ENCODE measurements at places on chromosomes 6 and 20.

DNA sequence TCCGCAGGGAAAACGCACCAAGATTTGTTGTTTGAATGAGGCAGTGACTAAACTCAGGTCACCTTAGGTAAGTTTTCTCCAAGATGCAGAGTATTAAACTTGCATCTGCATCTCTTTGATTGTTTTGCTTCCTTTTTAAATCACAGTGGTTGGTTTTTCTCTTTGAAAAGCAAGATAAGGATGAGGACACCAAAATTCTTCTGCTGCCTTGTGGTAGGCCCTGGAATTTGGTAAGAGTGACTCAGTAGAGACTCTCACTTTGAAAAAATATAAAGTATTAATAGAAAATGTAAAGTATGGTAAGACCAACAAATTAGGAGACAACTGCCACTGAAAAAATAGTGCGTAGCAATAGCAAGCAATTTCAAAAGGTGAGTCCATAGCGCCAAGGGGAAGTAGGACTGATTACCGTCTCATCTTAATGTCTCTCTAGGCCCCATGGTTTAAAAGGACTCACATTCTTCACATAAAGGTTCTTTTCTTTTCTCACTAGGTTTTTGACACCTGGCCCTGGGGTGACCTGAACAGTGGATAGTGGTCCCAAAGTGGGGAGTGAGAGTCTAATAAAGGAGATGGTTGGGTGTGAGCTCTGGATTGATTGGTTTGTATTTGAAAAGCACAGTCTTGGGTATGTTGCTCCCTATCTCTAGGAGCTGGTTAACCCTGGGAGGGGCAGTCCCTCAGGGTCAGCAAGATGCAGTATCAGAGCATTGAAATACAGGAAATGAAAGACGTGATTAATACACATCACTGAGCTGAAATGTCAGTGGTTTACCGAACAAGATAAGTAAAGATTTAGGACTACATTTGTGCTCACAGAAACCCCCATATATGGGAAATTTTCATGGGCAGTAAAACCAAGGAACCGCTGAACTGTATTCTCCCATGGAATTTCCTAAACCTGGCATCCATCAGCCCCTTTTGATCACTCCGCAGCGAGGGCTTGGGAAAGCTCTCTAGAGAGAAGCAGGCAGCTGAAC, 221.2 kb downstream of the SLC24A3 start:
- DNase-seq = no peak

DNA sequence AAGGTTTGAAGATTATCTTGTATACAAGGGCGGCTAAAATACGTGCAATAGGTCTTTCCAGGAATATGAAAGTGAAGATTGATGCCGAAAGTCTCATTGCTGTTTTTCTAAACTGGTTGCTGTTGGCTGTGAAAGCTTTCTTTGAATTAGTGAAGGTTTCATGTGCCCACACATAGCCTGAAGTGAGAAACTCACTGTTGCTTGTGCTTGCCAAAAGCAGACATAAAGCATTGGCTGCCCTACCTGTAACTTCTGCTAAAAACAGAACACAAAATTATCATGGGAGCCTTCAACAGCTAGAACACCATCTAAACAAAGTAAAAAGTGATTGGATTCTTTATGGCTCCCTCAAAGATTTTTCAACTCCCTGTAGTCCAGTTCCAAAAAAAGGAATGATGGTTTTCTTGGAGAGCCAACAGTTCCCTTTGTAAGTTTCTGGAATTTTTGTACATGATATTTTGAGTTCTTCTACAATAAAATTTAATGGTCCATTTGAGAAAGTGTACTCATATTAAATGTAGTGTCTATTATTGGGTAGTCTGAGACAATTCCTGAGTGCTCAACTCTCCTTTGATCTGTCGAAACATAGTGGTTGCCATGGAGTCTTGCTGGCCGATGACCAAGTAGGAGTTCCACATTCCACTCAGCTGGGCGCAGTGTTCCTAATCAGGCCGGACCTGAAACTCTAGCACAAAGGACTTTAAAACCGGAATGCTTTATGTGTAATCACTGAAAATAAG, 68.5 kb downstream of the PLEKHG1 start:
- DNase-seq = no peak

GRCh38 chr20:53793783-53794383, 200.2 kb upstream of the ZNF217 start:
- no peak for DNase-seq

DNA sequence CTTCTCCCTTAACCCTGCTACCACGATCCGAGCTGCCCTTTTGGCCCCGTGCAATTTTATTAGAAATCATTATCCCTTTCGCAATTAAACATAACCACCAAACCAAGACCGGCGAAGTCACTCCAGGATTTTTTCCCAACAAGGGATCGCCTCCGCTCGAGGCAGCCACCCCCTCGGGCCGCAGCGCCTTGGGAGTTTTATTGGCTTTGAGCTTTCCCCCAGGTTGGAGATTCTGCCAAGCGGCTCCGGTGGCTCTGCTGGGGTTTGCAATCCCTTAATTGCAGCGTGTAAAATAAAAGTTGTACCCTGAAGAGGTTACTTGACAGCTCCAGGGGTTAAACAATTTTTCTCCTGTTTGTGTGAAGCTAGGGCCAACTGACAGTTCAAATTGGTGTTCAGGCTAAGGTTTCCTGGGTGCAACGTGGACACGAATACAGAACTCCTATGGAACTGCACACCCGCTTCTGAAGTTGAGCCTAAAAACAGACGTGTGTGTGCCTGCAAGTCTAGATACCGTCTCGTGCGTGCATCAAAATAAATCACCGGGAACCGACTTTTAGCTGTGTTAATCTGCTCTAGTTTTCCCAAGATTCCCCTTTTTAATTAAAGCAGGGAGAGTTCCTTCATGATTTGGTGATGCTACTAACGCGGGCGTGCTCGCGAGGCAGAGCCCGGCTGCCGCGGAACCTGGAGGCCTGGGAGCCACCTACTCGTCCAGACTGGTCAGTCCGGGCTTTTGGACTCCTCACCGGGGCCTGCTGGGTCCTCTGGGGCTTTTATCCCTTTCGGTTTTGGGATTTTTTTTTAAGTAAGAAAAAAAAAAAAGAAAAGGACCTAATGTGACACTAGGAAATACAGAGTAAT, 975 bp upstream of the TFAP2A start:
- DNase-seq = no peak

GRCh38 chr6:108071736-108072276, 2.7 kb downstream of the OSTM1 start:
- no peak for DNase-seq

DNA sequence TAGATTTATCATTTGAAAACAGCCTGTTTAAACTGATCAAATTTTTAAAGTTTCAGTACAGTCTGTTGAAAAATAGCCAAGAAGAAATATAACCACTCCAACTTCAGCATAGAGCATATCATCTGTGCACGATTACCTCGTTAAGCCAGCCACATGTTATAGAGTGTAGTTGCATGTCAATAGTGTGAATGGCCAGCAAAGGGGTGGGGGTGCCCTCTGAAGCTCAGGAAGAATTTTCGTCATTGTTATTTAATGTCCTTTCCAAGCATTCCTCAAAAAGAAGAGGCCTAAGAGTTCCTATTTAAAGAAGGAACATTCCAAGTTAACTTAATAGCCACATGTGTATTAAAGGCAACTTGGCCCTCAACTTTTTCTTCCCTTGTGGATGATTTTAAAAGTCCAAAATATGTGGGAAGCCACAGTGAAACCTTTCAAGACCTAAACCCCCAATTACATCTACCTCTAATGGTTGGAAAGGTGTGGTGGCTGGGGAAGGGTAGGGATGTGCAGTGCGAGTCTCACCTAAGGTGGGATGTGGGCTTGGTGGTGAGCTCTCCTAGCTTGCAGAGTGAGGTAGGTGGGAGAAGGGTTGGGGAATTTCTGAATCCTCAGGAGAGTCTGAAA, 1.8 kb upstream of the CCN2 start:
- no peak for DNase-seq

- DNase-seq = no peak
Measured at GRCh38 chr6:144347933-144348332, 62.8 kb downstream of the UTRN start.

- DNase-seq = peak; percentile 78
Measured at GRCh38 chr6:111552241-111552744, 53.4 kb downstream of the TRAF3IP2 start.

DNA sequence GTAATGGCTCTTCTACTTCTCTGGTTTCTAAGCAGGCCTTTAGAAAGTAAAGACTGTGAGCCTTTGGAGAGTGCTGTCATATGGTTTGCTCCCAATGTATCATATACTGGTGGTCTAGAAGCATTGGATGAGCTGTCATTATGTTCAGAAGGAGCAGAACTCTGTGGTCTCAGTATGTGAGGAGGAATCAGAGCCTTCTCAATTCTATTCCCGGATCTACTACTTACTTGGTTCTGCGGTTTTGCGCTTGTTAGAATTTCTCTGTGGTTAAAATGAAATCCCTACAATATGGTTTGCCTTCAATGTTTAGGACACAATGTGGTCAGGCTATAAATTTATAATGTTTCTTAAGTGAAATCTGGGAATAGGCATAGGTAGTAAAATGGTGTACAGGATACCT, 64.6 kb downstream of the RWDD2A start:
- no peak for DNase-seq

DNA sequence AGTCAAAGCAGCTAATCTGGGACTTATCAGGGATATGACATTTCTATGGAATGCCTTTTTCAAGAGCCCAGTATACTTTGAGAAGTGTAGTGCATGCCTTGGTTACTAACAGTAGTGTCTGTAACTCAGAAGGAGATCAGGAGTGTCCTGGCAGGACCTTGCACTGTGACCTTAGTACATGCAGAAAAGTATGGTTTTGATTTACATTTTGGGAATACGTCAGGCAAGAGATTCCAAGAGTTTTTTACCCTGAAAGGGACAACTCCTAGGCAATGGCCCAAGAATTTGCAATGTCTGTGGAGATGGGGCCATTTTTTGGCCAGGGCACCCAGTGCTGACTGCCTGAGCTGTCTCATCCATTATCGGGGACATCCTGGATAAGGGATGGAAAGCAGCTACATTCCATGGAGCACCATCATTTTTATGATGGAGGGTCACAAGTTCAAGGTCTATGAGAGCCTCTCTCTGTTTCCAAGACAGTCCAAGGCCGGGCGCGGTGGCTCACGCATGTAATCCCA, 80.2 kb downstream of the FAM50B start:
- no peak for DNase-seq

DNA sequence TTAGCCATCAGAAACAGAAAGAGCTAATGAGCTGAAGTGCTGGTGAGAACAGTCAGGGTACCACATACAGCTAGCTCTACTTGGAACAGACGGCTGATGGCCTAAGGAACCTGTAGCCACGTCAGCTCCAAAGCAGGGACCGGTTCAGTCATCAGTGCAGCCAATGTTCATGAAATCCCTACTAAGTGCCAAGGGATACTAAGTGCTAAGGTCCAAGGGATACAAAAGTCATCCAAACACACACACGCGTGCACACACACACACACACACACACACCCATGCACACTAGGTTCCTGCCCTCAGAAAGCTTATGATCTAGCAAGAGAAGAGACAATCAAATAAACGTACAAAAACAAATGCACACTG, 53.6 kb downstream of the MAP3K5 start:
- no peak for DNase-seq

DNA sequence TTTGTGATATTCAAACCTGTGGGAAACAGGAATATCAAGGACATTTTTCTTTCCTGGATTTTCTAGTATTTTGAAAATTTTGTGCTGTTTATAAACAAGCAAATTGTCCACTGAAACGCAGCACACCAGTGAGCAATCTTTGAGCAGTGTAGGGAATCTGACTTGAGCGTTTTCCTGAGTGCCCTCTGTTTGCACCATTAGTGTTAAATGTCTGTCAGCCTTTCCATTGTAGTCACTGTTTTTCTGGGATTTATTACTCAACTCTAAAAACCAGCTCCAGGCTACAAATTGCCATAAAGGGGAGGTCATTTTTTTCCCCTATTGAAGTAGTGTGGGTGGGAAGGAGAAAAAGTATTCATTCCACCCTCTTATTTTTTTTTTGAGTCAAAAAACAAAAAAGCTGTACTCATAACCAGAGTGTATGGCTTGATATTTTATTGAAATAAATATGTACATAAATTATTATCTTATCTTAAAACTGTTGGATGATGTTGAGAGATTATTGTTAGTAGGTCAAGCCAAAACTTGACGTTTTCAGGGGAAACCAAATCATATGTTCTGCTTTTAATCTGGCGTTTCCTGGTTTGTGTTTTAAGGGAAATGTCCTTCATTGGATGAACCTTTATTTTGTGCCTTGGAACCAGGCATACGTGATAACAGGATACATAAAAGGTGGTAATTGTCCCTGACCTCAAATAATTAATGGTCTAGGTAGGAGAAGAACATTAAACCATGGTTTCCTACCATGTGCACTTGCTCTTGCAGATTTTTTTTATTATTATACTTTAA, 51.8 kb downstream of the TSHZ2 start:
- no peak for DNase-seq

DNA sequence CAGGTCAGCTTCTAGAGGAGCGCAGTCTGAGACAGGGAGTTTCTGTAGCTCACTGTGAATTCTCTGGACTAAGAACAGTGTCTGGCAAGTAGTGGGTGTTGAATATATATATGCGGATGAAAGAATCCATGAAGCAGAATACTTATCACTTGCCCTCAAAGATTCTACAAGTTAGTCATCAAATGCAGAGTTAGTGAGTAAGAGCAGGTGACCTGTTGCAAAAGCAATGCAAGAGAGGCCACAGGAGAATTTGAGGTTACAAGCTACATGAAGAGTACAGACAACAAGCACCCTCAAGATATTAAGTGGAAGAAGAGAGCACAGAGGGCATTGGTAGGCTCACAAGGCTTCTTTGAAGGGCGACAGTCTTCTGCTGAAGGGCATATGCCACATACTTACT, 103.4 kb upstream of the BTBD3 start:
- DNase-seq = no peak

- DNase-seq = no peak
Measured at GRCh38 chr20:5113615-5113986, 6.2 kb downstream of the PCNA start.

GRCh38 chr20:56445540-56445939, 22.9 kb upstream of the RTF2 start:
- no peak for DNase-seq

GRCh38 chr20:36646678-36647077, 682 bp upstream of the SLA2 start:
- DNase-seq = no peak

GRCh38 chr20:19934792-19935491, 82.2 kb upstream of the NAA20 start:
- DNase-seq = no peak

GRCh38 chr20:38873050-38873581, 53.1 kb upstream of the FAM83D start:
- no peak for DNase-seq

All from D341Med (cell line).